ENCODE measurements at places on chromosomes 4 and X. TPM values are rescaled to one million over a fixed set of nuclear protein-coding genes. Genes with fewer than 3 reads are reported as not detected.

Gene SH3BP2
- polyA plus RNA-seq = 16.2 TPM

Gene EGFL6
- polyA plus RNA-seq = 0.02 TPM

Gene TMPRSS11D
- not detected for polyA plus RNA-seq

Gene CPLX1
- 6.3 TPM for polyA plus RNA-seq

Gene SLC10A4
- not detected for polyA plus RNA-seq

Gene APLN
- 0.19 TPM for polyA plus RNA-seq

Gene ADH1C
- 8.7 TPM for polyA plus RNA-seq

Gene USP51
- polyA plus RNA-seq = 2.2 TPM

Gene CXCL6
- 2.0 TPM for polyA plus RNA-seq

- DNase-seq = no peak
These were observed 985.5 kb downstream of the FSTL5 start for GRCh38 chr4:161178310-161178709.

- no peak for DNase-seq
These were observed 332.6 kb downstream of the ARHGAP10 start for GRCh38 chr4:148064451-148064850.

GRCh38 chrX:130264573-130264972 lies 4.1 kb downstream of the ZNF280C start:
- DNase-seq = no peak

DNA sequence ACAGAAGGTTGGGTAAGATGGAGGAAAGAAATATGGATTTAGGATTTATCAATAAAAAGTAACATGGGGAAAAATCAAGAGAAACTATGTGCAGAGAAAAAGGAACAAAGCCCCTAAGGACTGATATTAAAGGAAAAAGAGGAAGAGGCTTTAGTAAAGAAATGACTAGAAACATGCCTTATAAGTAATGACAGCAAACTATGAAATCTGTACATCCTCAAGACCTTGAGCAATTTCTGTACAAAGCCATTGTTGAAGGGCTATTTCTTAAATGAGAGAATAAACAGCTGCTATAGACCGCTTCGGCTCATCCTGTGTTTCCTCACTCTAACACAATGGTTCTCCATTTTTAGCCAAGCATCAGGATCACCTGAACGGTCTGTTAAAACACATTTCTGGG lies 180.3 kb upstream of the ATOH1 start:
- no peak for DNase-seq

DNA sequence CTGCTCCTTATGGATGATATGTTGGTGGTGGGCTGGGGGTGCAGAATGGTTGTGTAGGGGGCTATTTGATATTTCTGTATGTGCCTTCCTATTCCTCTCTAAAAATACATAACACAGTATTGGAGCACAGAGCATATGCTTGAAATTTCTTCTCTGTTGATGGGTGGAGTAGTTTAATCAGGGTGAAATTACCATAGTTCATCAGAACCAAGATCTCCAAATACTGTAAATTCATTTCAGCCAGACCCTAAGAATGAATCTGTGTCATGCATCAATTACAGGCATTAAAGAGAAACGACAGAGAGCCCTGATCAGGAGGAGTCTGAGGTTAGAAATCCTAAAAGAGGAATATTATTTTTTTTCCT lies 25.1 kb upstream of the CCDC149 start:
- no peak for DNase-seq

DNA sequence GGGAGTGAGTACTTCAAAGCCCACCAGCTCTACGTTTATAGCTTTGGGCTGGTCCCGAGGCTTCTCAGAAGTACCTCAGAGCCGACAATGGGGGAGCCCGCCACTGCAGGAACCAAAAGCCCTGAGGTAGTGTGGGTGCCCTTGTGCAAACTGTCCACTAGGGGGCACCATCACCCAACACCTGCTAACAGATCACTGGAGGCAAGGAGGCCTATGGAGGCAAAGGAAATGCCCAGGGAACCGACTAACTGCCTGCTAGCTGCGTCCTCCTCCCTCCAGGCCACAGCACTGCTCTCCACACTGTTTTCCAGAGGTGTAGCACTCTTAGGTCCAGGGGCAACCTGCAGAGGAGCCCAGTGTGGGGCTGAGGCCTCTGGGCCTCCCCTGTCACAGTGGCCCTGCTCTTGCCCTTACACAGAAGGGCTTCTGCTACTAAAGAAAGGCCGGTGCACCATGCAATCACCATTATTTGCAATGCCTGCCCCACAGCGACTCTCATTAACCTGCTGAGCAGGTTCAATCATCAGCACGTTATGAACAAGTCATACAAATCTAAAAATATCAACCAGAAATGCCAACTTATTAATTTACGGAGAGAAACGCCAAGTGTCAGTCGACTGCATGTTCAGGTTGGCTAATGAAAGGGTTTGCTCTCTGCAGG lies 159.1 kb downstream of the NSUN7 start:
- DNase-seq = peak; percentile 64

GRCh38 chr4:102663073-102663472 lies 97.7 kb downstream of the MANBA start:
- DNase-seq = no peak

- DNase-seq = no peak
These were observed 136.2 kb upstream of the RPS6KA3 start for GRCh38 chrX:20402956-20403355.

DNA sequence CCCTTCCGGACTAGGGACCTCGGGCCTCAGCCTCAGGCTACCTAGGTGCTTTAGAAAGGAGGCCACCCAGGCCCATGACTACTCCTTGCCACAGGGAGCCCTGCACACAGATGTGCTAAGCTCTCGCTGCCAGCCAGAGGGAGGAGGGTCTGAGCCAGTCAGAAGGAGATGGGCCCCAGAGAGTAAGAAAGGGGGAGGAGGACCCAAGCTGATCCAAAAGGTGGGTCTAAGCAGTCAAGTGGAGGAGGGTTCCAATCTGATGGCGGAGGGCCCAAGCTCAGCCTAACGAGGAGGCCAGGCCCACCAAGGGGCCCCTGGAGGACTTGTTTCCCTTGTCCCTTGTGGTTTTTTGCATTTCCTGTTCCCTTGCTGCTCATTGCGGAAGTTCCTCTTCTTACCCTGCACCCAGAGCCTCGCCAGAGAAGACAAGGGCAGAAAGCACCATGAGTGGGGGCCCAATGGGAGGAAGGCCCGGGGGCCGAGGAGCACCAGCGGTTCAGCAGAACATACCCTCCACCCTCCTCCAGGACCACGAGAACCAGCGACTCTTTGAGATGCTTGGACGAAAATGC lies at the start of gene WAS:
TSS of gene WAS (plus strand) at position 389 of the 572 bp plus-strand sequence. CDS start at position 444, 55 bp downstream.
- no peak for DNase-seq

DNA sequence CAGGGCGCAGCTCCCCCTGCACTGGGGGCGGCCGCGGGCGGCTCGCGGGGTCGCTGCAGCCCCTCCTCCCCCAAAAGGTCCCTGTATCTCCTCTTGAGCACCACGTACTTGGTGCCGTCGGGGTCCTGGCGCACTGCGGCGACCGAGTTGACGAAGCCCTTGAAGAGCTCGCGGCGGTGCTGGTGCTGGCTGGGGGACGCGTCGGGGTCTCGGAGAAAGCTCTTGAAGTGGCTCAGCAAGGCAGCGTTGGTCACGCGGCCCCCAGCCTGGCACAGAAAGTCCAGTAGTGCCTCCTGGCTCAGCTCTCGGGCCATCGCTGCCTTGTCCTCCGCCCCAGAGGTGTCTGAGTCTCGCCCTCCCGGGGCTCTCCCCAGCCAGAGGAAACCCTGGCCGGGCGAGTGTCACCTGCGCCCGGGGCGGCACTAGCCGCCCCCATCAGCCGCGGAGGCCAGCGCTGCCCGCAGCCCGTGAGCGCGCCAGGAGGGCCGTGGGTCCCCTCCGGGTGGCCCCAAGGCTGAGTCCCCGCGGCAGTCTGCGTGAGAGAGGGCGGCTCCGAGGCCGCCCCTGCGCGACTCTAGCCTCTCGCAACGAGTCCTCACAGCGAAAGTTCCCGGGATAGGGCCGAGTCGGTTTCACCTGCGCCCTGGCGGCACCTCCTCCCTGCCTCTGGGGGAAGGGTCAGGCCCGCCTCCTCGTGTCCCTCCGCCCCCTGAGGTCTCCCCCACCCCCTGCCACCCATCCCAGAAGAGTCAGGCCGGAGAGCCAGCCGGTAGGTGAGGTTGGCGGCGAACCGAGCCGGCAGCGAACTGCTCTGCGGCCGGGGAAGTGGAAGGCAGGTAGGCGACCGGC lies at the start of gene SOWAHB:
TSS of gene SOWAHB (minus strand) at position 609 of the 849 bp plus-strand sequence. CDS start at position 314, 295 bp downstream.
- DNase-seq = peak; percentile 92

DNA sequence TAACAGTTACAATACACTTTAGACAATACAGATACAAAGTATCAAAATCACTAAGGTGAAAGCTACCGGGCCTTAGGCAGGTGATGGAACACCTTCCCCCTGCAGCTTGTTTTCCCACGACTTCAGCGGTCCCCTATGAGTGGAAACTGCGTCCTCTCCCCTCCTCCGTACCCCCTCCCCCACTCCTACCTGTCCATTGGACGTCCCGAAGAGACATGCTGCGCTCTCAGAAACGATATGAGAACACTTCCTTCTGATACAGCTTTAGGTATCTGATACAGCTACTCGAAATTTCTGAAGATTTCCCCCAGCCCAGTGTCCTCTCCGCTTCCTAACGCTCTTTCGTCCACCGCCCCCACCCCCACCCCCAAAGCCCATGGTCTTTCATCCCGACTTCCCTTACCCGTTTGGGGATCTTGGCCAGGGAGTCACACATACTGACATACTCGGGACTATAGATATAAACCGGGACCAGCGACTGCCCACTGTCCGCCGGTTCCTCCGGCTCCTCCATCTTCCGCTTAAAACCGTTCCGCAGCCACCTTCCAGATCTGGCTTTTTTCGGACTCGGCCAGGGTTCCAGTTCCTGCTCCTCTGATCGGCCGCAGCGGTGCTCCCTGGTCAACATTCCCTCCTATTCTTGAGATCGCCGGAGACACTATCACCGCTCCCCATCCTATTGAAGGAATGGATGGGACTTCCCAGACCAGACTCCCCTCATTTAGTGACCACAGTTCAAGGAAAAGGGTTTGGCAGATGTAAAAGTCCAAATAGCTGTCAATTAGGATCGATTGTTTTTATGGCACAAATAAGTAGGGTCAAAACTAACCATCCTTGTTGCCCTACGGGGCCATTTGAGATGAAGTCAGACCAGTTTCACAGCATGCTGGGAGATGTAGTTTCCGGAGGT lies at the start of gene HDAC8:
TSS of gene HDAC8 (minus strand) at position 596 of the 910 bp plus-strand sequence. CDS start at position 514, 82 bp downstream.
- peak; percentile 71 for DNase-seq

DNA sequence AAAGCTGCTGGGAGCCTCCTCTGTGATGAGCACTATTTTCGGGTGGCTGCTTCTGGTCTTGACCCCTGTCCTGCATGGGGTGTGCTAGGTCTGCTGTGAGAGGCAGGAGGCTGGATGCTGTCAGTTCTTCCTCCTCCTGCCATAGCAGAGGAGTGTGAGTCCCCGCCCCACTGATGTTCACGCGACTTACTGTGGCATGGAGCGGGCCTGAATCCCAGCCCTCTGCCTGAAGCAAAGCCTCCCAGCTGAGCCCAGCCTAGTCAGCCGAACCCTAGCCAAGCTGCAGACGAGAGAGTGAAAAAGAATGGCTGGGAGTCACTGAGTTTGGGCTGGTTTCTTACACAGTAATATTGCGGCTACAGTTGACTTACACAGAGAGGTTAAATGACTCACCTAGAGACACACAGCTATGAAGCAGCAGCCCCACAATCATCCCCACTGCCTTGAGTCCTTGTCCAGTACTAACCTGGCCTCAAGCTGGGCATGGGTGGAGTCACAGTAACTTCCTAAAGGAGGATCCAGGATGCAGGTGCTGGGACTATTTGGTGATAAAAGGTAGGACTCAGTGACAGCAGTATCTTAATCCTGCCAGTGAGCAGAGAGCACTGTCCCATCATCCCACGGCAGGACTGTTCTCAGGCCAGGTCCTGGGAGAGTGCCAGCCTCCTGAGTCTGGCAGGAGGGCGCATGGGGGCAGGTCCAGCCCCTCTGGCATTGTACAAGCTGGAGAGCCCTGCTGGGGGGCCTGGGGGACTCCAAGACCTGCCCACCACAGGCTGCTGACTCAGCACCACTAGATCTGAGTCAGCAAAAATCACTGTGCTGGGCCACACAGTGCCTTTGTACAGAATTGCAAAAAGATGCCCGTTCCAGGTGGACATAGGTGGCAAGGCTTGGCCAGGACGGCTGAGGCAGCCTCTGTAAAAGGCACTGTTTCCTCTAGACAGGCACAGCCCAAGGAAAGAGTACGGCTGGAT lies 60.4 kb upstream of the CRMP1 start:
- DNase-seq = no peak

- no peak for DNase-seq
These were observed 11.8 kb downstream of the PAPSS1 start for GRCh38 chr4:107708225-107708624.

DNA sequence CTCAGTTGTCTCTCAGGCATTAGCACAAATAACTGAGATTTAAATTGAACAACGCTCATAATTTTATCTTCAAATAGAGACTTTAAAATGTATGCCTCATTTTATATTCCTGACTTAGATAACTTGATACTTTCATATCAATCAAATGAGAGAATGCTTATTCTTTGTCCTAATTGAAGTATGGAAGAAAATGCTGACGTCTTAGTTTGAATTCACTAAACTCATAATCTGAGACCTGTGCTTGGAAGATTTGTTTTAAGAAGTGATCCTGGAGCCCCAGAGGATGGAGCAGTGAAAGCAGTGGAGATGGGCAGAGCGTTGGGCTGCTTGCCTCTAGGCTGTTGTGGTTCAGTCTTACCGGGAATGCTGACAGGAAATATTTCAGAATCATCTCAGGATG lies 76.1 kb downstream of the ZNF518B start:
- DNase-seq = no peak

GRCh38 chr4:7842384-7843279 lies 97.0 kb downstream of the AFAP1 start:
- DNase-seq = no peak

DNA sequence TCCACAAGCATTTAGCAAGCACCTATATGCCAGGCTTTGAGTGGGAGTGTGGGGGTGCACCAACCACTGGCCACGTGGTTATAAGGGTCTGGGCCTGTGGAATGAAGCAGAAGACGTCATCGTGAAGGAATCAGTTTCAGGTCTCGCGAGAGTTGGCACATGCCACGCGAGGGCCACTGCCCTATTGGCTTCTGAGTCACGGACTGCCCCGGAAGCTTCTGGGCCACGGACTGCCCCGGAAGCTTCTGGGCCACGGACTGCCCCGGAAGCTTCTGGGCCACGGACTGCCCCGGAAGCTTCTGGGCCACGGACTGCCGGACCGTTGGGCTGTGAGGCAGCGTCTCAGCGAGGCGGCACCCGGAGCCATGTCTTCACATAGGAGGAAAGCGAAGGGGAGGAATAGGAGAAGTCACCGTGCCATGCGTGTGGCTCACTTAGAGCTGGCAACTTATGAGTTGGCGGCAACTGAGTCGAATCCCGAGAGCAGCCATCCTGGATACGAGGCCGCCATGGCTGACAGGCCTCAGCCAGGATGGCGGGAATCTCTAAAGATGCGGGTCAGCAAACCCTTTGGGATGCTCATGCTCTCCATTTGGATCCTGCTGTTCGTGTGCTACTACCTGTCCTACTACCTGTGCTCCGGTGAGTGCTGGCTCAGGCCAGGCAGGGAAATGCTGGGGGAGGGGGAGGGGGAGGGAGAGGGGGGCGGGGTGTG lies at the start of gene FMR1NB:
TSS of gene FMR1NB (plus strand) at position 300 of the 715 bp plus-strand sequence. CDS start at position 366, 66 bp downstream.
- DNase-seq = peak; percentile 30

DNA sequence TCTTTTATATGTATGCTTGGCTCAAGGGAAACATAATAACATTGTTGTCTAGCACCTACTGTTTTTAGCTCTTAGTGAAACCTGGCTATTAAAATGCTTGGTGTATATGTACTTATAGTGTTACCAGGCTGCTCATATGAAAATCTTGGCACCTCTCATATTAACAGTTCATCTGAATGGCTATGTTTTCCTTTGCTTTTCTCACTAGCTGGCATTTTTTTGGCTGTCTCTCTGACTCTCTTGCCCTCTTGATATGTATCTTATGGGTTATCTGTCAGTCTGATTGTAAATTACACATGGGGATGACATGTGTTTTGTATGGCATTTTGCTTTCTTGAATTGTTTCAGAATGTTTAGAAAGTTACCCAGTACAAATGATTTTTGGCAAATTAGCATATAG lies 158.0 kb downstream of the ARHGAP24 start:
- DNase-seq = no peak

- DNase-seq = no peak
These were observed 715.7 kb upstream of the HTR2C start for GRCh38 chrX:113868177-113868576.
